ENCODE measurements at places on chromosomes 12 and 14.

GRCh38 chr12:84247931-84248330 lies 664.7 kb downstream of the SLC6A15 start:
- no peak for DNase-seq

- DNase-seq = no peak
Observed at GRCh38 chr14:101776344-101776743, 14.8 kb downstream of the PPP2R5C start.

- DNase-seq = no peak
Observed at GRCh38 chr14:90093942-90094595, 32.3 kb downstream of the KCNK13 start.

DNA sequence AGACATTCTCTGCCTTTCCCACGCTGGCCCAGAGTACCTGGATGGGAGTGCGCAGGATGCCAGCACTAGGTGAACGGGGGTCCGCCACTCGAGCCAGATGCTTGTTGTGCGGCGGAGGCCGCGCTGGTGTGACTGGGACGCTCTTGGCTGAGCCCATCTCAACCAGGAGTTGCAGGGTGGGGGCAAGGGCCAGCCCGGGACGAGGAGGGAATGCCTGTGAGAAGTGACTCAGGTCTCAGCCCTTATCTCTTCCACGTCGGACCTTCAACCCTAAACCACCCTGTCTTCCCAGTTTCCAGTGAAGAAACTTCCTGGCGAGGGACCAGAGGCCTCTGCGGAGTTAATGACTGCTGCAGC lies 312 bp downstream of the CDCA3 start:
- no peak for DNase-seq

DNA sequence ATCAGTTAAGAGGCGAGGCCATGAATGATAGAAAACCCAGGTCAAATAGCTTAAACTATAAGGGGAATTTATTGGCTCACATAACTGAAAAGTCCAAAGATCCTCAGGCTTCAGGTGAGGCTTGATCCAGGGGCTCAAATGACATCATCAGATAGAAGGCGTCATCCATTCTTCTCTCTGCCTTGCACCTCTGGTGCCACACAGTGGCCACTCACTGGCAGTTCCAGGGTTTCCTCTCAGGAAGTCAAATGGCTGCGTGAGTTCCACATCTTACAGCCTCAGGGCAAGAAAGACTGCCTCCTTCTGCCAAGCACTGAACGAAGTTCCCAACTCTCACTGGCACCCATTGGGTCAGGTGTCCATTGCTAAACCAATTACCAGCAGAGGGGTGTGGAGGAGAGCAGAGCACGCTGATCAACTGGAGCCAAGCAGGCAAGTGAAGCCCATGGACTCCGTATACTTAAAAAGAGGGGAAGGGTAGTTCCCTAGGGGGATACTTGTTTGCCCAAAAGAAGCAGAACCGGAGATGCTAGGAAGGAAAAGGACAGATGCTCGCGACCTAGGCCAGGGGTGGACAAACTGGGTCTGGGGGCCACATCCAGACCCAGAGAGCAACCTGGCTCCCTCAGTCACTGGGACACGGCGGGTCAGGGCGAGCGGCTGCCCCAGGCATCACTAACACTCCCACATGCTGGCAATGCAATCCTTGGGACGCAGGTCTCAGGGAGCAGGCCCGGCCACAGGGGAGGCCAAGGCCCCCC lies 69.3 kb downstream of the SERPINA3 start:
- DNase-seq = no peak

- DNase-seq = no peak
Observed at GRCh38 chr12:21526721-21527345, 737 bp downstream of the SPX start.

- no peak for DNase-seq
Observed at GRCh38 chr14:85417396-85417795, 112.5 kb upstream of the FLRT2 start.

- DNase-seq = no peak
Observed at GRCh38 chr12:101299931-101300330, 20.0 kb downstream of the UTP20 start.

DNA sequence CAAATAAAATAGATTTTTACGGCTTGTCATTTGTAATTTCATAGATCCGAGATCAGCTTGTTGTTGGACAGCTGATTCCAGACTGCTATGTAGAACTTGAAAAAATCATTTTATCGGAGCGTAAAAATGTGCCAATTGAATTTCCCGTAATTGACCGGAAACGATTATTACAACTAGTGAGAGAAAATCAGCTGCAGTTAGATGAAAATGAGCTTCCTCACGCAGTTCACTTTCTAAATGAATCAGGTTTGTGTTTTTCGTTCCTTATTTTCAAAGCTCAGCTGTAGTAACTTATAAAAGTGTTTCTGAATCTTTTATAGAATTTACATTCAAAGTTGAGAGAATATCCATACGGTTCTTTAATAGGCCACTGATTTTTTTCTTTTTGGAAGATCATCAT lies 89.1 kb downstream of the LRRK2 start:
- no peak for DNase-seq

DNA sequence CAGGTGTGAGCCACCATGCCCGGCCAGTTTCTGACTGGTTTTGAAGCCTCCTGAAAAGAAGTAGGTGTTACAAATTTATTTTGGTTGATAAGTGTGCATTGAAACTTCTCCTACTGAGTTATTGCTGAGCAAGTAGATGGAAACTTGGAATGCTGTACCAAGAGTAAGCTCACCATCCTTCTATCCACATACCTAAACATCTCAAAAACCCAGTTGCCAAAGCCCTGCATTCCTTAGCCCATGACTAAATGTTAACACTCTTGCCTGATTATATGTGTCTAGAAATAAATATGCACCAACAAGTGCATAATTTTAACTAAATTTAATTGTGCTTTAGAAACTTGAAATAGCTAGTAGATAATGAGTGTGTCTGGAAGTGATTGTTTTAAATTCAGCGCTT lies 357.8 kb downstream of the DUSP6 start:
- DNase-seq = no peak

DNA sequence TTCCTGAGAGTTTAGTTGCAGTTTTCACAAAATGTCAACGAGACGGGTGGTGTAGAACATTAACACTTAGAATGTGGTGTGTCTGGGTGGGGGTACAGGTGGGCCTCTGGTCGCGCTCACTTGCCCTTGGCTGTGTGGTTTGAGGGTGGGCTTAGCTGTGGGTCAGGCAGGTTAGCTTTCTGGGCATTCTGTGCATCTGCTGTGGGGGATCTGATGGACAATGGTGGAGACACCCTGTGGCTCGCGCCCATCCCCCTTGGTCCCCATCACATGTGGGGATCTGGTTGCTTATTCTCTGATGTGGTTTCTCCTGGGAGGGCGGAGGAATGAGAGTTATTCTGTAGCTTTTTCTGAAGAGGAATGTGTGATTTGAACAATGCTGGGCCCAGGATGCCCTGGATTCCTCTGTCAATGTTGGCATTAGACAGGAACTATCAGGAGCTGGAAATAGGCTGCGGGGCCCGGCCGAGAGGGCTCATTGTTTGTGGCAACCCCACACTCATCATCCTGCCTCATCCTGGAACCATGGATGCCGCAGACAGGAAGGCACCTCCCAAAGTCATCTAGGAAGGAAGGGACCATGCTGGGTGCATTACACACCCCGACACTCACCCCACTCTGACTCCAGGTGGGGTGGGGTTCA lies 101.6 kb downstream of the TSPAN9 start:
- DNase-seq = no peak

GRCh38 chr12:1217191-1217949 lies 226.3 kb downstream of the ERC1 start:
- DNase-seq = no peak

DNA sequence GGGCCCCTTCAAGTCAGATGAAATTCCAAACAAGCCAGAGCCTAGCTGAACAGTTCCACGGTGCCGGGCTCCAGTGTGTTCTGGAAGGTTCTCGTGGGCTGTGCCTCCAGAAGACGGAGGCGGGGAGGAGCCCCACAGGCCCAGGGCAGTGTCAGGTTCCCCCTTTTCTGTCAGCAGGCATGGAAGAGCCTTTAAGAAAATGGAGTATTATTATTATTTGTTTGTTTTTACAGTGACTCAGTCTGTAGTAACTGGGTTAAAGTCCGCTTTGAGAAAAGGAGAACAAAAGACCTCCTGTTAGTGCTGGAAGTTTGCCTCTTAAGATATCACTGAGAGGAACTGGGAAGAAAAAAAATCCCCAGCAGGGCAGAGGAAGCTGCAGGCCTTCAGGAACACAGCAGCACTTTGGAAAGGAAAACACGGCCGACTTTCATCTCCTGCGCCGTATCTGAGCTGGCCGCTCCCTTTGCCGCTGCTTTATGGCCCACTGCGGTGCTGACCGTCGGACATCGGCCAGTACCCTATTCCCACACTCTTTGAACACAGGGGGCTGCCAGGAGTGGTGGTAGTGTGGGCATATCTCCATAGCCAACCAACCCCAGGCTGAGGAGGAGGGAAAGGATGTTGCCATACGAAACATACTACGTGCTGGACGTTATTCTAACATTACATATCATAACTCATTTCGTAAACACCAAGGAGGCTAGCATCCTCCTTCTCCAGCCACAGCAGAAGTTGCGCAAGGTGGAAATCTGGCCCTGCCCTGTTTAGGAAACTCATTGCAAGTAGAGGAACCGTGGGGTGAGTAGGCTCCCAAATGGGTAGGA lies 194.0 kb downstream of the ZFP36L1 start:
- no peak for DNase-seq

DNA sequence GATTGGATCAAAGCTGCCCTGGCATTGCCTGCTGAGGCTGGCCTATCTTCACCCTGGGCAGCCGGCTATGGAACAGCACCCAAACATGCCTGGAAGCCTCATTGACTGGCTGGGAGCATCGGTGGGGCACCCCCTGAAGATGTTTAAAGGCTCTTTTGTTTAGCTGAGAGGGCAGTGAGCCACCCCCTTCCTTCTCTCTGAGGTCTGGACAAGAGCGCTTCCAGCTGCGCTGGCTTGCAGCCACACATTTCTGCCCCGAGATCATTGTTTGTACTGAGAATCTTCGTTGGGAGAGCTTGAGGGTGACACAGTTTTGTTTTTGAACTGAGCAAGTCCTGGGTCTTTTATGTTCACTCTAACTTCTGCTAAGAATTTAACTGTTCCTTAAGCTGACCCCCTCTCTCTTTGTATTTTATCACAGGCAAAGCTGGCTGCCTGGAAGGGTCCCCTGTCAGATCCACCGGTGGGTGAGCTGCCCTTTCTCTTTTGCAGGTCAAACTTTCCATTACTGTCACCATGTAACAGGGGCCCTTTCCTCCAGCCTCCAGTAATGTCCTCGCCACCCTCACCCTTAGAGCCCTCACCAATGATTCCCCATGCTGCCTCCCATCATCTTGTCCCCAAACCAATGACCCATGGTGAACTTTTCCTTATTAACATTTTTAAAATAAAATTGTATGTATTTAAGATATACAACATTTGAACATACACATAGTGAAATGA lies 212.2 kb downstream of the KIF26A start:
- DNase-seq = no peak

Measured in activated effector memory CD4-positive, alpha-beta T cell treated with Interleukin-2 at 50 U/mL for 16 hours (primary cell).